Progenitor cell of endocrine pancreas (in vitro differentiated cells): ENCODE measurements at places on chromosomes 4 and X.

DNA sequence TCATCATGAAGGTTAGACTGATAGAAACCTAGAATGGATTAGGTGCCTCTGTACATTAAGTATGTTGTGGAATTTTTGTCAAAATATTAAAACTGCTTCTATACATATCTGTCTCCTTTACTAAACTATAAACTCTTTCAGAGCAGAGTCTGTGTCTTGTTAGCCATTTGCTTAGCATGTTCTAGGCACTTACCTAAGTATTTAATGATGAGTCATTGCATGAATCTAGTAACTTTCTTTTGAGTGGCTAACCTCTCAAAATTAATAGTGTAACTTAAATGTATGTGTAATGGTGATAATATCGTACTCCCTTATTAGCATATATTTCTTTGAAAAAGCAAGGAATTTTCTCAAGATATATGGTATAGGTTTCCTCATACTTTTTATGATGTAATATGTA, 57.8 kb downstream of the RAP1GDS1 start:
- H3K4me1 ChIP-seq: no peaks in the 10 kb centered on the region
- no peaks in the 10 kb centered on the region for H3K27me3 ChIP-seq
- peaks cover 11% of the 10 kb centered on the region for H3K36me3 ChIP-seq
- no peak overlapping the region for H3K27ac ChIP-seq
- no peak for DNase-seq

- H3K4me1 ChIP-seq: peaks cover 66% of the 10 kb centered on the region
- H3K4me3 ChIP-seq: no peak overlapping the region
- H3K36me3 ChIP-seq: no peaks in the 10 kb centered on the region
- H3K27me3 ChIP-seq: no peaks in the 10 kb centered on the region
- peak overlapping the region; percentile 1 for H3K27ac ChIP-seq
These were observed 59.3 kb downstream of the MAML3 start for GRCh38 chr4:140094438-140095420.

- H3K4me3 ChIP-seq: no peak overlapping the region
- peaks cover 3% of the 10 kb centered on the region for H3K27me3 ChIP-seq
- DNase-seq: no peak
These were observed 1342.3 kb upstream of the AGA start for GRCh38 chr4:178784491-178784890.

- no peak overlapping the region for H3K4me3 ChIP-seq
- H3K36me3 ChIP-seq: peaks cover 5% of the 10 kb centered on the region
- no peak overlapping the region for H3K27ac ChIP-seq
- peaks cover 4% of the 10 kb centered on the region for H3K4me1 ChIP-seq
- H3K27me3 ChIP-seq: no peaks in the 10 kb centered on the region
- no peak for DNase-seq
These were observed 173.8 kb upstream of the DCAF12L2 start for GRCh38 chrX:126339928-126340327.

DNA sequence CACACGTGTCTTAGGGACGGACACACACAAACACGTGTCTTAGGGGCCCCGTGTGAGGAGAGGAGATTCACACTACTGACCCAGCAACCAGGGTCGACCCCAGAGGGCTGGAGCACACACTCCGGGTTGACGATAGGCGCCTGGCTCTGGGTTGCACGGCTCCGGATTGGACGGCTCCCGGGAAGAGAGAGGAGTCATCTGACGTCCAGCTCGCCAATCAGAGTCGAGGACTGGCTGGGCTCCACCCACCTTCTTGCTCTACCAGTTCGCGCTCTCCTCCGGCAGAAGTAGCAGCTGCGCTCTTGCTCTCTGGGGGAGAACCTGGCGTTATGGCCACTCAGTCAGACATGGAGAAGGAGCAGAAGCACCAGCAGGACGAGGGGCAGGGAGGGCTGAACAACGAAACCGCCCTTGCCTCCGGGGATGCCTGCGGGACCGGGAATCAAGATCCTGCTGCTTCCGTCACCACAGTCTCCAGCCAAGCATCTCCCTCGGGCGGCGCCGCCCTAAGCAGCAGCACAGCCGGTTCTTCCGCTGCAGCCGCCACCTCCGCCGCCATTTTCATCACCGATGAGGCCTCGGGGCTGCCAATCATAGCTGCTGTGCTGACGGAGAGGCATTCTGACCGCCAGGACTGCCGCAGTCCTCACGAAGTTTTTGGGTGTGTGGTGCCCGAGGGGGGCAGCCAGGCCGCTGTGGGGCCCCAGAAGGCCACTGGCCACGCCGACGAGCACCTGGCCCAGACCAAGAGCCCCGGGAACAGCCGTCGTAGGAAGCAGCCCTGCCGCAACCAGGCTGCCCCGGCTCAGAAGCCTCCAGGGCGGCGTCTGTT, 74.3 kb downstream of the NUDT10 start:
- no peak for DNase-seq
- no peak overlapping the region for H3K4me3 ChIP-seq
- no peak overlapping the region for H3K27ac ChIP-seq
- H3K36me3 ChIP-seq: peaks cover 5% of the 10 kb centered on the region
- no peaks in the 10 kb centered on the region for H3K4me1 ChIP-seq
